Karpas-422 (cell line): ENCODE measurements at places on chromosomes 13 and 19.
A peak's percentile ranks its signal among the peaks of the same experiment; 100 is the strongest.

DNA sequence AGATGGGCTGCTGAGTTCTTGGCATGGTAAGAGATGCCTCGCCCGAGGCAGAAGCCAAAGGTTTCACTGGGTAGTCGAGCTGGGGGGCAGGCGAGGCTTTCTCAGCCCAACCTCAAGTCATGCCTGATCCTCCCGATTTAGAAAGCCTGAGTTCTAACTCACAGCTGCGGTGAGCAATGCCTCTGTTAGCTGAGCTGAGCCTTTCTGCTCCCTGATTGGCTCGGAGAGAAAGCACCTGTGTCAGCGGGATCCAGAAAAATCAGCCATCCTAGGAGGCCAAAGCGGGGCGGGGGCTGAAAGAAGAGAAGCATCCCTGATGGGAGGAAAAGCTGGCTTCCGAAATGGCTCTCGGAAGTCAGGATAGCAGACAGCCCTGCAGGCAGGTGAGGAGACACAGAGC, 44.7 kb downstream of the CACNA1A start:
- H3K27ac ChIP-seq: no peak overlapping the region
- H3K4me1 ChIP-seq: no peaks in the 10 kb centered on the region
- H3K4me3 ChIP-seq: no peak overlapping the region
- H3K36me3 ChIP-seq: no peaks in the 10 kb centered on the region

DNA sequence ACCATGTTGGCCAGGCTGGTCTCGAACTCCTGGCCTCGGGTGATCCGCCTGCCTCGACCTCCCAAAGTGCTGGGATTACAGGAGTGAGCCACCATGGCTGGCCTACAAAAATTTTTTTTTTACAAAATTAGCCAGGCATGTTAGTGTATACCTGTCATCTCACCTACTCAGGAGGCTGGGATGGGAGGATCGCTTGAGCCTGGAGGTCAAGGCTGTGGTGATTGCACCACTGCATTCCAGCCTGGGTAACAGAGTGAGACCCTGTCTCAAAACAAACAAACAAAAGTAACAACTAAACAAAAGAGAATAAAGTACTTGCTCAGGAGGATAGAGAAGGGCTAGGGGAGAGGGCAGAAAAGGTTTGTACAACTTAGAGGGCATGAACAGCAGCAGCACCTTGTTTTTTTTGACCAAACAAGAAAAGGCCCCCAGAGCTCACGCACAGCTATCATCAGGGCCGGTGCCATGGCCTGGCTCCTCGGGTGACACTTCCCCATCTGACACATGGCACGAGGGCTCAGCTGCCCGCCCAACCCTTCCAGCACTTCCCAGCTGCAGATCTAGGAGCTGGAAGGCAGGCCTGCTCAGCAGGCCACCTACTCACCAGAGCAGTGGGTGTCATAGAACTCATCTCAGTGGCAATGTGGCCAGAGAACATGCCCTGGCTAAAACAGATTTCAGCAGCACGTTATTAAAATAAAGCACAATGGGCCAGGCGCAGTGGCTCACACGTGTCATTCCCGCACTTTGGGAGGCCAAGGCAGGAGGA, 8.6 kb upstream of the SLC7A9 start:
- H3K4me3 ChIP-seq: no peak overlapping the region
- no peak overlapping the region for H3K27ac ChIP-seq
- H3K4me1 ChIP-seq: no peaks in the 10 kb centered on the region
- no peak for DNase-seq

DNA sequence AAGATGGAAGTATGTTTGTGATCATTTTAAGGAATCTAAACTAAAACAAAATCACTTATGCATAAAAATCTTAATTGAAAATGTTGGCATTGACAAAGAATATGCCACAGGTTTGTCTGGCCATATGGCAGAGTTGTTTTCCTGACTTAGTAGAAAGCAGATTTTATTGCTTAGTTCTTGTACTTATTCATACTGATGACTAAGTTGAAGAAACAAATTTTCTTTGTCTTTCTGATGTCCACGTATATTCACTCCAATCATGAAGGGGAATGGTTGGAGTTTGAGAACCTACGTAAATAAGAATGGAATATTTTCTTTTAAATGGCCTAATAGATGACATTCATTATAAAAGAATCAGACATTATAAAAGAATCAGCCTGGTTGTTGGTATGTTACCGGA, 8.0 kb upstream of the GPC6 start:
- no peak overlapping the region for H3K4me3 ChIP-seq
- H3K27me3 ChIP-seq: no peaks in the 10 kb centered on the region
- DNase-seq: no peak
- no peaks in the 10 kb centered on the region for H3K36me3 ChIP-seq
- no peaks in the 10 kb centered on the region for H3K4me1 ChIP-seq

DNA sequence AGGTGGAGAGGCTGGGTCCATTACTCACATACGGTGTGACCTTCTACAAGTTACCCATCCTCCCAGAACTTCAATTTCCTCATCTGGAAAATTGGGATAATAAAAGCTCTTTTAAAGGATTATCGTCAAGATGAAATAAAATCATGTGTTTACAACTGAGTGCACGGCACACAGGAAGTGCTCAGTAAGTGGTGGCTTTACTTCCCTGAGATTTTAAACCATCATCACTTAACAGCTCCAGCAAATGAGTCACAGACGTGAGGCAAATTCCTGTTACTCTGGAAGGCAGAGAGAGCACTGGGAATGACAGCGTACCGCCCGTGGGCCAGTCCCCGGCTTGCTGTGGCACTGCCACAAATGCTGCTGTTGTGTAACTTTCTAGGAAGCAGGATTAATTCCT, 64.1 kb downstream of the MRPL57 start:
- H3K4me3 ChIP-seq: no peak overlapping the region
- H3K4me1 ChIP-seq: no peaks in the 10 kb centered on the region
- no peaks in the 10 kb centered on the region for H3K36me3 ChIP-seq
- H3K27me3 ChIP-seq: no peaks in the 10 kb centered on the region

- DNase-seq: peak; percentile 59
- peak overlapping the region; percentile 96 for H3K27ac ChIP-seq
- H3K36me3 ChIP-seq: no peaks in the 10 kb centered on the region; the same call in 1 of the 2 replicates
- H3K4me1 ChIP-seq: peaks cover 84% of the 10 kb centered on the region
- H3K4me3 ChIP-seq: peak overlapping the region; percentile 93
Measured at GRCh38 chr19:1855828-1856255, 7.5 kb downstream of the KLF16 start.

DNA sequence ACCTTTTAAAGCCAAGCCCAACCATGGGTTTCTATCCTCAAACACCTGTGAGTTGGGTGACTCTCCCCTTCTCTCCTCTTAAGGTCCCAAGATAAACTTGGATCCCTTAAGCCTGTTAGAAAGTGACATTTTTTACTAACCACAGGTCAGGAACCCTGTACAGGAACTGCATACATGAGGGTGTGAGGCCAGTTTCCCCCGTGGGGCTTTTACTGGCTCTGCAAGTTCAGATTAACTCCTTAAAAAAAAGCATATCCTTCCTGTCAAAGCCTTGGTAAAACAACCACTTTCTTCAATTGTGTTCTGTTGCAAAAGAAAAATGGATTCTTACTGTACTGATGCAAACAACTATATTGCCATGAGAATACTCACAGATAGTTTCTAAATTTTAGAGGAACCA, 2638.7 kb upstream of the PCDH20 start:
- peaks cover 11% of the 10 kb centered on the region for H3K4me1 ChIP-seq
- no peak overlapping the region for H3K4me3 ChIP-seq
- H3K27me3 ChIP-seq: no peaks in the 10 kb centered on the region

DNA sequence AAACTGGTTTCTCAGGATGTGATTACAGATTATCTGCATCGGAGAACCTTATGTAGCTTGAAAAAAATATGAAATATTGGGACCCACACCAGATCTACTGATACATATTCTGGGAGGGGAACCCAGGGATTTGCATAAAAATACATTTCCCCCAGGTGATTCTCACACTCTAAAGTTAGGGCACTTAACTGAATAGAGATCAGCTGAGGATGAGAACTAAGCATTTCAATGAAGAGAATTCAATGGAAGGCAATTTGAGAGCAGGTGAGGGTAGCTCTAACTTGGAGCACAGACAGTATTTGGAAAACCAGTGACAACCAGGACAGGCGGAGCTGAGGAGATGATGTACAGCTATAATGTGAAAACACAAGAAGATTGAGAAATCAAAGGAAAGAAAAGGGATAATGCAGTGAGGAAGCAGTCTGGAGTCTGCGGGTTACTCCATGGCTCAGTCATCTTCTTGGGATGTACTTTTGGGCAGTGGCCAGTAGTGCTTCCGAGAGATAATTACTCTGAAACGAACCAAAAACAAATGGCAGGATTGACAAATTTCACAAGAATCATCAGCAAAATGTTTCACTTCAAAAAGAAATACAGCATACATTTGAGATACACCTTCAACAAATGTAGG, 6.1 kb upstream of the OXGR1 start:
- DNase-seq: no peak
- H3K4me1 ChIP-seq: no peaks in the 10 kb centered on the region
- no peaks in the 10 kb centered on the region for H3K27me3 ChIP-seq
- H3K4me3 ChIP-seq: no peak overlapping the region
- H3K36me3 ChIP-seq: no peaks in the 10 kb centered on the region
- H3K27ac ChIP-seq: no peak overlapping the region

- peak overlapping the region; percentile 11; the same call in 1 of the 2 replicates for H3K27ac ChIP-seq
- H3K4me3 ChIP-seq: no peak overlapping the region
- H3K27me3 ChIP-seq: no peaks in the 10 kb centered on the region
Measured at GRCh38 chr19:42081584-42082203, 5.7 kb downstream of the ZNF574 start.

DNA sequence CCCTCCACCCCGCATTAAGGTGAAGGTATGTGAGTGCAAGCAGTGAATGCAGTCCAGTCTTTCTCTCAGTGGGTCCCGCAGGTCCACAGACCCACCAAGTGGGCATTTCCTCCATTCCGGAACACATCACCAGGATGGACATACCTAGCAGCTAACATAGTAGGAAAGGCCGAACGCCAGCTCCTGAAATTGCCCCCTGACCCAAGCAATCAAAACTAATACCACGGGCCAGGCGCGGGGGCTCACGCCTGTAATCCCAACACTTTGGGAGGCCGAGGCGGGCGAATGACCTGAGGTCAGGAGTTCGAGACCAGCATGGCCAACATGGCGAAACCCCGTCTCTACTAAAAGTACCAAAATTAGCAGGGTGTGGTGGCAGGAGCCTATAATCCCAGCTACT, 71.7 kb upstream of the VSTM2B start:
- H3K4me3 ChIP-seq: no peak overlapping the region
- H3K36me3 ChIP-seq: no peaks in the 10 kb centered on the region
- no peak for DNase-seq
- no peaks in the 10 kb centered on the region for H3K4me1 ChIP-seq

GRCh38 chr19:3618144-3618810, 8.3 kb downstream of the CACTIN start:
- H3K27ac ChIP-seq: no peak overlapping the region
- no peaks in the 10 kb centered on the region for H3K36me3 ChIP-seq
- no peaks in the 10 kb centered on the region for H3K27me3 ChIP-seq
- H3K4me1 ChIP-seq: no peaks in the 10 kb centered on the region
